ENCODE measurements at places on chromosomes 12 and 14.

GRCh38 chr14:100320157-100320856 lies 2.8 kb upstream of the SLC25A47 start:
- no peak for DNase-seq

DNA sequence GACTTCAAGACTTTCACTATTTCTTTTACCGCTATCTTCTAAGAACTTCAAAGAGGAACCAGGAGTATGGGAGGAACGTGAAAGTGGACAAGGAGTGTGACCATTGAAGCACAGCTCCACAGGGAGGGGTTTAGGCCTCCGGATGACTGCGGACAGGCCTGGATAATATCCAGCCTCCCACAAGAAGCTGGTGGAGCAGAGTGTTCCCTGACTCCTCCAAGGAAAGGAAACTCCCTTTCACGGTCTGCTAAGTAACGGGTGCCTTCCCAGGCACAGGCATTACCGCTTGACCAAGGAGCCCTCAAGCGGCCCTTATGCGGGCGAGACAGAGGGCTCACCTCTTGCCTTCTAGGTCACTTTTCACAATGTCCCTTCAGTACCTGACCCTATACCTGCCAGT lies 267.0 kb downstream of the RPL10L start:
- DNase-seq, result no peak

- no peak for DNase-seq
These were observed 36.7 kb upstream of the GNG2 start for GRCh38 chr14:51823706-51824105.

- no peak for DNase-seq
These were observed 43.9 kb upstream of the ESR2 start for GRCh38 chr14:64337888-64338615.

DNA sequence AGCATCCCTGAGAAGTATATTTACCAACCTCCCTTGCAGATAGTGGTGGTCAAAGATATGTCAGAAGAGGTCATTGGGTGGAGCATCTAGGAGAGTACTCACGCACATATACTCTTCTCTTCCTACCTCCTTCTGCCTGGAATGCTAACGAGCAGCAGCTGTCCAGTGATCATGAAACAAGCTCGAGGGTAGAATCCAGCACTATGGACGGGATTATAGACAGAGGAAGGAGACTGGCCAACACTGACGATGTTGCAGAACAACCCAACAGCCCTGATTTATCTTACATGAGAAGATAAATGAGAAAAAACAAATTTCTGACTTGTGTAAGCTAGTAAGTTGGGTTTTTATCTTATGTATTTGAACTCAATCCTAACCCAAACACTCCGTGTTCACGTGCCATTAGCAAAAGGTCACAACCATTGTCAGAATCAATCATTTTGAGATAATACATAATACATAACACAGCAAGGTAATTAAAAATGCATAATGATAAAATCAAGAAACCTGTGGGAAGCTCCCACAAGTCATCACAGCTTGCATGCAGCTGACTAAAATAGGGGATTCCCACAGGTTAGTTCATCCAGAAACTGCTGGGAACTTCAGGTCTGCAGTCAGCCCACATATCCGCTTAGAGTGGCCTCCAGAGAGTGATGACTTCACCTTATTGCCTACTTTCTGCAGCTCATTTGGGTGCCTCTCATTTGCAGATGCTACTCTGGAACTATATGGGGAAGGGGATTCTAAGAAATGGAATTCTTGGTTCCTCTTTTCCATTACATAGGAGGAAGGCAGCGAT lies 36.3 kb upstream of the STK38L start:
- DNase-seq, result no peak

- DNase-seq, result no peak
These were observed 366.5 kb upstream of the OR4E1 start for GRCh38 chr14:22039938-22040780.

DNA sequence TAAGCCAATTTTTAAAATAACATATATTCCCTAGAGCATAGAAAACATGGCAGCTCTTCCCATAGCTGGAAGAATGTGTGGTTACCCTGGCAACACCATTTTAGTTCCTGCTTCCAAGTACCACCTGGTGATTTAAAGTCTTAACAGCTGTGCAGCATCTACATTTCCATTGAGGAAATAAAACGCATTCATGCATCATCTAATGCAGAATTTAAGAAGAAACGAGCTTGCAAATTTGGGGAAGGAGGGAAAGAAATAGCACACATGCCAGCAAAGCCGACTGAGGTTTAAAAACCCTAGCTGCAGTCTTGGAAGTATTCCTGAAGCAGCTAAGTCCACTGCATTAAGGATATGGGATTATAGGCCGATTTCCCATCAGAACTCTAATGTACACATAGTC lies 22.8 kb upstream of the SLC38A2 start:
- DNase-seq, result no peak

GRCh38 chr12:3379079-3379478 lies 111.9 kb upstream of the PRMT8 start:
- no peak for DNase-seq

DNA sequence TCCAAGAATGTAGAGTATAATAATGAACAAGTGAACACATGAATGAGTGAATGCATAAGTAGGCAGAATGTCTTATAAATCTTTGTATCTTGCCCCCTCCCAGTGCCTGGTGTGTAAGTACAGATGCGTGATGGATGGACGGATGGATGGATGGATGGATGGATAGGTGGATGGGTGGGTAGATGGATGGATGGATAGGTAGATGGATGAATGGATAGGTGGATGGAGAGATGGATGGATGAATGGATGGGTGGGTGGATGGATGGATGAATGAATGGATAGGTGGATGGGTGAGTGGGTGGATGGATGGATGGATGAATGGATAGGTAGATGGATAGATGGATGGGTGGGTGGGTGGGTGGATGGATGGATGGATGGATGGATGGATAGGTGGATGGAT lies 74.4 kb downstream of the CLMN start:
- DNase-seq, result no peak

DNA sequence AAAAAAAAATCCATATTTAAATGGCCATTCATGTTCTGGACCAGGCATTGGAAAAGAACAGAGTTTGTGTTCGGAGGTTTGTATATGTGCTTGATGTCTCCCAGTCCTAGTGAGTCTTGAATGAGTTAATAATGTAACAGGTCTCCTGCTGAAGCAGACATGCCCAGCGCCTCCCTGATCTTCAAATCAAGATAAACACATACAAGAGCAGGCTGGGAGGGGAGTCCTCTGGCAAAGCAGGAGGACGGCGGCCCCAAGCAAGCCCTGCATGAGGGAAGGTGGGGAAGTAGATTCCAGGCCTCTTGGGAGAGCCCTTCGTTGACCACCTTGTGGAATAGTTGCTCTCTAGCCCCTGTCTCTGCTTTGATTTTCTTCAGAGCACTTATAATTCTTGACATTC lies 156.3 kb downstream of the ZFP36L1 start:
- no peak for DNase-seq

GRCh38 chr12:42552822-42553221 lies 36.7 kb downstream of the PRICKLE1 start:
- DNase-seq, result no peak

DNA sequence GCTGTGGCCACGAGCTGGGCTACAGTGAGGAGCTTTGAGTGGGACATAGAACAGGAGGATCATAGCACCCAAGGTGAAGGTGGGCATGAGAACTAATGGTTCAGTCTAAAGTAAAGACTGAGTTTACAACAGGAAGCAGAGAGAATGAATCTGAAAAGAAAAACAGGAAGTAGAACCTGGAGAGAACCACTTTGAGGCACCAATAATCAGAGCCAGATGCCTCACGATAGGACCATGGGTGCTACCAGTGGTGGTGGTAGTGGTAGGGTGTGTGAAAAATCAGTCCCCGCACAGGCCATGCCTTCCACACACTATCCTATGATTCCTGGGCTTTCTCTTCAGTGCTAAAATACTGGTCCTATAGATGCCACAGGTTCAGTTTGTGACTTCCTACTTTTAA lies 293.6 kb downstream of the AKAP6 start:
- no peak for DNase-seq

- no peak for DNase-seq
These were observed 495.8 kb upstream of the GARIN6 start for GRCh38 chr12:99151744-99152143.

DNA sequence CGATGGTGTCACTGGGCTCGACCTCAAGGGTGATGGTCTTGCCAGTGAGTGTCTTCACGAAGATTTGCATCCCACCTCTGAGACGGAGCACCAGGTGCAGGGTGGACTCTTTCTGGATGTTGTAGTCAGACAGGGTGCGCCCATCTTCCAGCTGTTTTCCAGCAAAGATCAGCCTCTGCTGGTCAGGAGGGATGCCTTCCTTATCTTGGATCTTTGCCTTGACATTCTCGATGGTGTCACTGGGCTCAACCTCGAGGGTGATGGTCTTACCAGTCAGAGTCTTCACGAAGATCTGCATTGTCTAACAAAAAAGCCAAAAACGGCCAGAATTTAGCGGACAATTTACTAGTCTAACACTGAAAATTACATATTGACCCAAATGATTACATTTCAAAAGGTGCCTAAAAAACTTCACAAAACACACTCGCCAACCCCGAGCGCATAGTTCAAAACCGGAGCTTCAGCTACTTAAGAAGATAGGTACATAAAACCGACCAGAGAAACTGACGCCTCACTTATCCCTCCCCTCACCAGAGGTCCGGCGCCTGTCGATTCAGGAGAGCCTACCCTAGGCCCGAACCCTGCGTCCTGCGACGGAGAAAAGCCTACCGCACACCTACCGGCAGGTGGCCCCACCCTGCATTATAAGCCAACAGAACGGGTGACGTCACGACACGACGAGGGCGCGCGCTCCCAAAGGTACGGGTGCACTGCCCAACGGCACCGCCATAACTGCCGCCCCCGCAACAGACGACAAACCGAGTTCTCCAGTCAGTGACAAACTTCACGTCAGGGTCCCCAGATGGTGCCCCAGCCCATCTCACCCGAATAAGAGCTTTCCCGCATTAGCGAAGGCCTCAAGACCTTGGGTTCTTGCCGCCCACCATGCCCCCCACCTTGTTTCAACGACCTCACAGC lies 717 bp downstream of the UBC start:
- no peak for DNase-seq

- no peak for DNase-seq
These were observed 32.7 kb upstream of the GLIPR1 start for GRCh38 chr12:75447691-75448393.

All from AG09319 (cell line).